Activated CD4-positive, alpha-beta T cell treated with anti-CD3 and anti-CD28 coated beads, Interleukin-10, Interleukin-2, amounts not matched to agents 100 ng/mL and 50 ng/mL, durations not matched to agents 16 hours and 8 hours (primary cell): ENCODE measurements at places on chromosomes 4 and X.

DNA sequence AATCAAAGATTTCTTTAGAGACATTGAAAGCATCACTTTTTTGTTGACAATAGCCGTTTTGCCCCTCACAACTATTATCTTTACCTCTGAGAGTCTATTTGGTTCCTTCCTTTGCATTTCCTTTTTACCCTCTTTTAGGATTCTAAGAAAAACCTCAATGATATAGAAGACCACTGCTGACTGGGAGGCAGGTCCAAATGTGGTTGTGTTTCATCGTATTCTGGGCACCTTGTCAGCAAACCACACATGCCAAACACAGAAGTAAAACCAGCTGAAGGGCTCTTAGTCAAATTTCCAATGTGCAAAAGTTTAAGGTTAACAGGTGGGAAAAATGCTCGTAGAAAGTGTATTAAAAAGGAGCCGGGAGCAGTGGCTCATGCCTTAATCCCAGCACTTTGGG lies 5.1 kb upstream of the PRMT9 start:
- DNase-seq, result peak; percentile 30

DNA sequence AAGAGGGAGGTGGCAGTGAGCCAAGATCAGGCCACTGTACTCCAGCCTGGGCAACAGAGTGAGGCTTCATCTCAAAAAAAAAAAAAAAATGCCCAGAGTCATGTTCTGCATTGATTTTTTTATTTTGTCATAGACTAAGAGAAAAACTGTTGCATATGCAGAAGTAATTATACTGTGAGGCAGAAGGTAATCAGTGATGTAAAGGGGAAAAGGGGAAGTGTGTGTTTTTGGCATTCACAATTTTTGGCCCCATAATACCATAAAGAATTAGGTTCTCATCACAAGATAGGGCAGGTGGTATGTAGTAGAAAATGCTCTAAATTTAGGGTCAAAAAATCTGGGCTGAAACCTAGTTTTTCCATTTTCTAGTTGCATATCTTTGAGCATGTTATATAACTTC lies 47.3 kb upstream of the GAB1 start:
- no peak for DNase-seq

- DNase-seq, result no peak
Measured at GRCh38 chr4:71027611-71028010, 34.2 kb downstream of the DCK start.

GRCh38 chrX:83508006-83508405 lies at the start of gene POU3F4:
TSS of gene POU3F4 (plus strand) at chrX:83508290. CDS start at chrX:83508325, 35 bp downstream.
- DNase-seq, result no peak

DNA sequence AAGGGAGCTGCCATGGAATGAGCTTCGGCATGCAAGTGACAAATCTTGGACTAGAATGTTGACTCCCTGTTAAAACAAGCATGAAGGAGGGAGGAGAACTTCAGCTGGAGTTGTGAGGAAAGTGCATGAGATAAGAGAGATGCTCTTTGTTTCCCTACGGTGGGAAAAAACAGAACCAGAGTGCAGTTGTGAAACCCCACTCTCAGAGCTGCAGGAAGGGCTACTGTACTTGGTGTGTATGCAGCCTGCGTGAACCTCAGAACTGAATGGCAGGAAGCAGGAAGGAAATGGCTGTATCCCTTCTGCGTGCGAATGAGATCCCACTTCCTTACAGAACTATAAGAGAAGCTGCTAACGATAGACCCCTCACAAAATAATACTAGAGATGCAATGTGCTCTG lies 57.2 kb downstream of the EGF start:
- DNase-seq, result no peak

- DNase-seq, result no peak
Measured at GRCh38 chr4:144579411-144580030, 66.4 kb upstream of the HHIP start.

DNA sequence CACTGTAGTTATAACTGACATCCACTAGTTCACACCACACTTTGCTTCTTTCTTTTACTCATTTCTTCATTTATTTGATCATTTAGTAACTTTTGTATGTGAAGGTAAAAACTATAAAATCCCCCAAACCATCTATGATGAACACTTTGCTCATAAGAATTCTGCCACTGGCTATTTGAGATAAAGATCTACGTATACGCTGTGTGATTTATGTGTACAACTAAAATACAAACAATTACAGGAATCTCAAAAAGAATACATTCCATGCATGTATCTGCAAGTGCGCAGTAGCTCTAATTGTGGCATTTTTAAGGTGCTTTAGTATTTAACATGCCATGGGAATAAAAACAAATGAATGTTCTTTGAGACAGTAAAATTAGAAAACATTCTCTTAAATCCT lies 156.9 kb upstream of the NAP1L5 start:
- no peak for DNase-seq

GRCh38 chr4:28310926-28311325 lies 1450.3 kb downstream of the STIM2 start:
- DNase-seq, result no peak

GRCh38 chr4:113826421-113826820 lies 64.9 kb upstream of the CAMK2D start:
- DNase-seq, result no peak

- peak; percentile 49 for DNase-seq
Measured at GRCh38 chrX:29478336-29479069, 736.9 kb upstream of the MAGEB2 start.

- DNase-seq, result no peak
Measured at GRCh38 chr4:112299721-112300120, 2.6 kb downstream of the ALPK1 start.

DNA sequence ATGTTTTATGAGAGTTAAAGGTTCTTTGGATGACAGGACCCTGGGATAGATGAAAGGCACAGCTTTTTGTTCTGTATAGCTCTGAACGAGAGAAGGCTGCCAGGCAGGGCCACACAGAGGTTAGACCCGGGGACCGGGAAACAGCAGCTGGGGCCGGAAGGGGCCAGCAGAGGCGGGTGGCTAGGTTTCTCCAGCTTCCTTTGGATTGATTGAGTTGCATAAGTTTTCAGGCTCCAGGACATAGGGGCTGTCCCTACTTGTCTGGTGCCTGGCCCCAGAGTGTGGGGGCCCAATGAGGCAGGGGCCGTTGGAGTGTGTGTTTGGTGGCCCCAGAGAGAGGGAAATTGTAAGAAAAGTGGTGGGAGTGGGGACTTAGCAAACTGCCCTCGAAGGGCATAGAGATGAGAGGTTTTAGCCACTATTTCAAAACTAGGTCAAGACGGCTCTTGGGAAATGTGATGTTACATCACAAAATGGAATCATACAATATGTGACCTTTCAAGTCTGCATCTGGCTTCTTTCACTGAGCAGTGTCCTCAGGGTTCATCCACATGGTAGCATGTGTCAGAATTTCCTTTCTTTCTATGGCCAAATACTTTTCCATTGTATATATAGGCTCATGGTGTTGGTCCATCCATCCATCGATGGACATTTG lies 3.7 kb downstream of the ZFP92 start:
- no peak for DNase-seq

DNA sequence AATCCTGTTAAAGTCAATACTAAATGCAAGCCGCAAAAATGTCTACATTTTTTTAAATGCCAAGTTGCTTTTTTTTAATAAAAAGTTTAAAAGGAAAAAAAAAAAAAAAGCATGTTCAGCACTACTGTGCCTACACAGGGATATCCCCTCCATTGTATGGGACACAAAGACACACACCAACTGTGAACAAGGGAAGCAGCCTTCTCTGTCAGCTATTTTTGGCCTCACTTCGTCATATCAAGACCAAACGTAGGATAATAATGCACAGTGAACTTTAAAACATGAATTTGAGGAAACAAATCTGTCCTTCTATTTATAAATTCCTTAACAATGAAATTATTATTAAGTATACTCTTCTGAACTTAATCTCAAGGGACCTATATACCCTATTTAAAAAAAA lies 4.4 kb downstream of the FBXW7 start:
- DNase-seq, result no peak

DNA sequence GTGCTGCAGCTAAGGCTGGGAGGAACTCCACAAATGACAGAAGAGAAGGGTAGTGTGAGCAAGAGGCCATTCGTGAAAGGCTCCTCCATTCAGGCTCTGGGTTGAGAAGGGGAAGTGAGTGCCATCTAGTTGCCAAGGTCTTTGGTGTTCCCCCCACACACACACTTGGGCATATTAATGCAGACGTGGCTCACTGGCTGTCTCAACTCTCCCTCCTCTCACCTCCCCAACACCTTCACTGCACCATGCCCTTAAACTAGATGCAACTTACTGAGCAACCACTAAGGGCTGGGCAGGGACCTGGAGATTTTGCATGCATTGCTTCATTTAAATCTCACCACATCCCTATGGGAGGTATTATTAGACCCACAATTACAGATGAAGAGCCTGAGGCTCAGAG lies 8.7 kb downstream of the CLRN2 start:
- no peak for DNase-seq

DNA sequence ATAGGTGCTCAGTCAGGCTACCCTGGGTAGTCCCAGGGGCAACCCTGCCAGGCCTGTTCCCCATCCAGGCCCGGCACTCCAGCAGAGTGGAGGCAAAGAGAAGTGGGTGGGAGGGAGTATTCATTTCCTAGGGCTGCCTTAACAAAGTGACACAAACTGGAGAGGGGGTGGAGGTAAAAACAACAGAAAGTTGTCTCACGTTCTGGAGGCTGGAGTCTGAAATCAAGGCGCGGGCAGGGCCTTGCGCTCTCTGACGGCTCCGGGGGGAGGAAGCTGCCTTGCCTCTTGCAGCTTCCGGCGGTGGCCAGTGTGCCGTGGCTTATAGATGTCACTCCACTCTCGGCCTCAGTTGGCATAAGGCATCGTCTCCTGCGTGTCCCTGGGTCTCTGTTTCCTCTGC lies 90.8 kb downstream of the DCTD start:
- DNase-seq, result peak; percentile 28

- DNase-seq, result no peak
Measured at GRCh38 chr4:3054169-3054759, 20.1 kb downstream of the HTT-AS start.

DNA sequence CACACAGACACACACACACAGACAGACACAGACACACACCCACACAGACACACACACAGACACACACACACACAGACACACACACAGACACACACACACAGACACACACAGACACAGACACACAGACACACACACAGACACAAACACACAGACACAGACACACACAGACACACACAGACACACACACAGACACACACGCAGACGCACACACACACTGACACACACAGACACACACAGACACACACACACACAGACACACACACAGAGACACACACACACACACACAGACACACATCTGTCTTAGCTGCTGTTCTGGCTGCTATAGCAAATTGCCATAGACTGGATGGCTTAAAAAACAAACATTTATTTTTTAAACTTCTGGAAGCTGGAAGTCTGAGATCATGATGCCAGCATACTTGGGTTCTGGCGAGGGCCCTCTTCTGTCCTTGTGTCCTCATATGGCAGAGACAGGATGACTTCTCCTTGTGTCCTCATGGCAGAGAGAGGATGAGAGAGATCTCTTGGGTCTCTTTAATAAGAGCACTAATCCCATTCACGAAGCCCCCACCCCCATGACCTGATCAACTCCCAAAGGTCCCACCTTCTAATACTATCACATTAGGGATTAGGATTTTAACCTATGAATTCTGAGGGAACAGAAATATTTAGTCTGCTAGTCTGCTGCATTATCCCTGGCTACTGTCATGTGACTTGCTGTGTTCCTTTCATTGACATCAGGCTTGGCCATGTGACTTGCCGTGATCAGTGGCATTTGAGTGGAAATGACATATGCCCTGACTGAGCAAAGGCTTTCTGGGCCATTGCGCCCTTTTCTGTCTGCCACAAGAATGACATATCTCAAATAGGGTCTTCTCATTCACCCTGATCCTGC lies 32.7 kb upstream of the RASGEF1B start:
- DNase-seq, result no peak

GRCh38 chr4:124212815-124213630 lies 499.5 kb downstream of the ANKRD50 start:
- DNase-seq, result no peak

GRCh38 chr4:109683621-109684253 lies 19.5 kb downstream of the CASP6 start:
- DNase-seq, result peak; percentile 38

GRCh38 chr4:108060686-108061321 lies 71.1 kb downstream of the HADH start:
- DNase-seq, result no peak

- DNase-seq, result no peak
Measured at GRCh38 chrX:101383679-101384205, 2.2 kb downstream of the BTK start.
